NCI-H1092 treated with DMSO at 0.1 percent for 48 hours (cell line): ENCODE measurements at places on chromosomes 7 and 10.
A peak's percentile ranks its signal among the peaks of the same experiment; 100 is the strongest.

DNA sequence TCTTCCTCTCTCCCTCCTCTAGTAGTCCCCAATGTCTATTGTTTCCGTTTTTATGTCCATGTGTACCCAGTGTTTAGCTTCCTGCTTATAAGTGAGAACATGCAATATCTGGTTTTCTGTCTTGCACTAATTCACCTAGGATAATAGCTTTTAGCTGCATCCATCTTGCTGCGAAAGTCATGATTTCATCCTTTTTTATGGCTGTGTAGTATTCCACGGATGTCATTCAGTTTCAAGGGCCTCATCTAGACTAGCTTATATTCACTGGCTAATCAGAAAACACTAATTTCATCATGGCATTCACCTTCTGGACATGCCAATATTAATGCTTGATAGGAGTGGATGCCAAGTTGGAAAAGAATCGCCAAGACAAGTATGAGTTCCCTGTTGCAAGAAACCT is 619.6 kb upstream of the AUTS2 start:
- DNase-seq: no peak

GRCh38 chr7:88111140-88111743 is 108.6 kb downstream of the SRI start:
- DNase-seq: peak; percentile 48

DNA sequence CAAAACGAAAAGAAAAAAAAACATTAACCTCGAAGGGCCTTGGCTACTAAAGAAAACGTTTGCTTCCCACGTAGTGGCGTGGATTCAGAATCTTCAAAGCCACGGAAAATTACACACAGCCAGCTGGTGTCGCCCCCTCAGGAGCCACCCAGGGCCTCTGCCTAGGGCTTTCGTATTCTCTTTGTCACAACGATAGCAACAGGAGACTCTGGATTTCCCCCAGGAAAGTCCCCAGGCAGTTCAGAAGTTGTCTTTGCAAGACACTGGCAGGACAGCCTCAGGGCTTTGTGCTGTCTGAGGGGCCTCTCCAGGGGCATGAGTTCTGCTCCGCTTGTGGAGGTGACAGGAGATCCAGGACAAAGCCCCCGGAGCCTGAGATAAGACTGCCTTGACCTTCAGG is 150.2 kb upstream of the INSYN2A start:
- no peak for DNase-seq

- DNase-seq: peak; percentile 98
Observed at GRCh38 chr10:102743588-102744373, at the start of gene WBP1L. Gene WBP1L, plus strand, starts transcription at chr10:102743948. Its CDS starts 106 bp downstream, at chr10:102744054.
